NCI-H1436 treated with DMSO at 0.1 percent for 48 hours (cell line): ENCODE measurements at places on chromosomes 16 and 17.

DNA sequence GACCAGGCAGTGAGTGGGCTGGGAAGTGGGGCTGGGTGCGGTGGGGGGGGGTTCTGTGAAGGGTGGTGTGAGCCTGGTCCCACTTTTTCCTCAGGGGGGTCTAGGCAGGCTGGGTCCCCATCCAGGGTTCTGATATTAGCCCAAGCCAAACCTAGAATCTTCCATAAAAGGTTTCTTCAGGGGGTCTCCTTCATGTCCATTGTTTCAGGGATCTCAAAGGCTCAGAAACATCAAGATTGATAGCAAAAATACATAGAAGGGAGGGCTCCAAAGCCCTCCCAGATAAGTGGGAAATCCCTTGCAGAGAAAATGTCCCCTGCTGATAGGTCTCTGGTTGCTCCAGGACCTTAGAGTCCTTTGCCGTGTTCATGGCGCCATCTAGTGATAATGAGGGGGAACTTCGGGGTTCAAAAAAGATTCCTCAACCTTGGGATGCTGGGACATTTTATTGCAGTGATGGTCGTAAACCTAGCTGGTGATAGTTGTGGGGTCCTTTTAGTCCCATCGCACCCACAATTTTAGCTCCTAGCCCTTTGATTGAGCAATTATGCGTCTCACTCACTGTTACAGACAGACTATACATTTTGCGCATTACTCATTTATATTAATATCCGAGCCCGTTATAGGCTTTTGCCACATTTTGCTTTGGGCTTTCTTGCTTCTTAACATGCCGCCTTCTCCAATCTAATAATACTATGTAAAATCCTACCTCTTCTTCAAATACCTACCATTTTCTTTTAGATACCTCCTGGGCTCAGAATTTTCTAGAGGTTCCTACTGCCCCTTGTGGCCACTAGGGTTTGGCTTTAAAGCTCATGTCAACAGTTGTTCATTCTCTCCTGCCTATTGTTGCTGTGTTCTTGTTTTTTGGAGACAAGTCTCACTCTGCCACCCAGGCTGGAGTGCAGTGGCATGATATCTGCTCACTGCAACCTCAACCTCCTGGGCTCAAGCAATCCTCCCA lies 35.1 kb downstream of the IGF2BP1 start:
- DNase-seq = peak; percentile 8

GRCh38 chr17:28244446-28244845 lies 74.6 kb upstream of the TMEM97 start:
- no peak for DNase-seq

- DNase-seq = no peak
Observed at GRCh38 chr17:34173241-34173640, 81.8 kb upstream of the CCL2 start.

DNA sequence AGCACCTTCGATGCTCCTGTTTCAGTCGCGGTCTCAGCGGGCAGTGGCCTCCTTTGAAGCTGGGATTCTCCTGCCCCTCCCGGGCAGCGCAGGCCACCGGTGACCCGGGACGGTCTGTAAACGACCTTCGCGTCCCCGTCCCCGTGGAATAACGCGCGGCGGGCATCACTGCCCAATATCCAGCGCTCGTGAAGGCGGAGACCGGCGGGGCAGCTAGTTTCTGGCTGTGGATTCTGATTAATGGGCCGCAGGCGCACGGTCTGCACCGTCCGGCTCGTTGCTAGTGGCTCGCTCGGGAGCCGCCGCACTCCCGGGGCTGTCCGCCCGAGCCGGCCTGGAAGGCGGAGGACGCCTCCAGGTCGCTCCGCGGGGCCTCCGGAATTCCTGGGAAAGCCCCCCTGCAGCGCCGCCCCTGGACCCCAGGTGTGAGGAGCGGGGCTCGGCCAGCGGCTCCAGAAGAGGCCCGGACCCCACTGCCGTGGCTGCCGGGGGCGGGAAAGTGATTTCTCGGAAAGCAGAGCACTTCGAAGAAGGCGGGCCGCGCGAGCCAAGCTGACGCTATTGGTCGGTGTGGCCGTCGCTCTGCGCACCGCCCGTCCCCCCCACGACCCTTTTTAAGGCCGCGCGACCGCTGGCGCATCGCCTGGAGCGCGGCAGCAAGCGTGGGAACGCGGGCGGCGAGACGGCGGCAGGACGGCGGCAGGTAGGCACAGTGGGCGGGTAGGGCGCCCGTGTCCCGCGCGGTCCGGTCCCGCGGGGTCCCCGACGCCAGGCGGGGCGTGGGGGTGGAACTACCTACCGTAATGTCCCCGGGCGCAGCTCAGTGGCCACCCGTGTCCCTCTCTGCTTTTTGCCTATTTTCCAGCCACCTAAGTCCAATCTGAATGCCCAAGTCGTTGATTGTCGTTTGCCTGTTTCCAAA lies at the start of gene IRF8:
Gene IRF8, plus strand, starts transcription at position 642 of the 922 bp plus-strand sequence. CDS start 3,854 bp downstream, outside the sequence.
- no peak for DNase-seq

DNA sequence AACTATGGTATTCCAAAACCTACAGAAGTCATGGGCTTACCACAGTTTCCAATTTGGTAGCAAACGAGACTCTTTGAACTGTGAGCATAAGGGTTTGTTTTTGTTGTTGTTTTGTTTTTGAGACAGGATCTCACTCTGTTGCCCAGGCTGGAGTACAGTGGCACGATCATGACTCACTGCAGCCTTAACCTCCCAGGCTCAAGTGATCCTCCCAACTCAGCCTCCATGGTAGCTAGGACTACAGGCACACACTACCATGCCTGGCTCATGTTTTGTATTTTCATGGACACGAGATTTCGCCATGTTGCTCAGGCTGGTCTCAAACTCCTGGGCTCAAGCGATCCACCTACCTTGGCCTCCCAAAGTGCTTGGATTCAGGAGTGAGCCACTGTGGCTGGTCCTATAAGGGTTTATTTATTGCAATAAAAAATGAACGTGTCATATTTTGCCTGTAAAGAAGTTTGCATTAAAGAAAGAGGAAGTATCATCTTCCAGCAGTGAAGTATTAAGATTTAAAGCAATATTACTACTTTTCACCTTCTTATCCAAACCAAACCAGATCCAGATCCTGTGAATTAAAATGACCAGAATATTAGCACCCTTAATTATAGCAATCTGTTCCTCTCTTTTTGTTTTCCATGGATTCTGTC lies 37.2 kb downstream of the KCNJ2 start:
- DNase-seq = no peak

DNA sequence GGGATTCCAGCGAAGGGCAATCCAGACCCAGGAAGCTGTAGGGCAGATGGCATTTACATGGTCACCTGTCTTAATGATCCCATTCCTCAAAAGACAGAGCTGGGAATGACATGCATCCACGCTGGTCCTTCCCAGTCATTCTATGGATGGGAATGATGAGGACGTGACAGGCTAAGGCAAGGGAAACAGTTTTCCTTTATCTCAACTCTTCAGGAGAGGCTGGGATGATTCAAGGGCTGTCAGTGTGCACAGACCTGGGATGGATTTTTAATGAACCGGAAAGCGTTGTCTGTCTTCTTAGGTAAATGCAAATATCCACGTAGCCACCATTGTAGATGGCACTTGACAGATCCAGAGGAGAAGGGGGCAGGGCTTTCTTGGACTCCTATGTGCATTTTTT lies 483.2 kb upstream of the EEF2KMT start:
- DNase-seq = no peak

- DNase-seq = no peak
Observed at GRCh38 chr17:68588362-68588761, 12.8 kb downstream of the FAM20A start.
